ENCODE measurements at places on chromosomes 5 and 9.

- no peak for DNase-seq
Measured at GRCh38 chr9:126334721-126335621, 8.3 kb downstream of the MVB12B start.

- peak; percentile 61 for DNase-seq
Measured at GRCh38 chr9:136791516-136792276, 552 bp downstream of the TMEM141 start.

GRCh38 chr9:137180491-137180890 lies 7.9 kb downstream of the ANAPC2 start:
- no peak for DNase-seq

DNA sequence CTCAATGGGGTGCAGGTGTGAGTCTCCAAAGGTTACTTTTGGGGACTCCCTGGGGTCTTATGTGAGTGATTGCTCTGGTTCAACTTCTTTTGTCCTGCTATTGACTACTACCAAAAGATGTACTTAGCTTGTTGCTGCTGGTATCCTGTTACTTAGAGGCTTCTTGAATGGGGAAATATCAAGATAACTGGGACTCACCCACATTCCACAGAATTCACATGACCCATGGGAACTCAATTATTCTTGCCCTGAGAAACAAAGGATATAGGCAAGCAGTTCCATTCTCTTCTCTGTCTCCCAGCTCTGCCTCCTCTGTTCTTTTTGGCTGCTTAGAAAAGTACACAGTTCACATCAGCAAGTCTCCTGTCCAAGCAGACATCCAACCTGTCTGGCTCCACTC lies 105.9 kb downstream of the UNC13B start:
- DNase-seq: no peak

DNA sequence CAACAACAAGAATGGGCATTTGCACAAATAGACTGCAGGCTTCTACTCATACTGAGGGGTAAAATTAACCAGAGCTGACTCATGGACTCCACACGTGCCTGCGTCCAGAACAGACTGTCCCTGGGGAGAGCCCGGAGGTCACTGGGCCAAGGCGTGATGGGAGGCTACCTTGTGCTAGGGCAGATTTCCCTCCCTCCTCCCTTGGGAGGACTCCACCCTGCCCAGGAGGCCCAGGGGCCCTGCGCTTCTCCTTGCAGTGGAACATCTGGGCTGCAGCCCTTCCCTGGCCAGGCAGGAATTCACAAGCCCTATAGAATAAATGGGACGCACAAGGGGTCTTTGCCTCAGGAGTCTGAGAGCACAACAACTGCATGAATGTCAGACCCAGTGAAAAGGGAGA lies 35.6 kb downstream of the IRX2 start:
- DNase-seq: no peak

GRCh38 chr5:27592231-27592630 lies 553.8 kb upstream of the CDH9 start:
- DNase-seq: no peak

- DNase-seq: no peak
Measured at GRCh38 chr9:108860764-108861163, 1.3 kb upstream of the ACTL7A start.

- no peak for DNase-seq
Measured at GRCh38 chr5:5929291-5930020, 448.9 kb downstream of the MED10 start.

GRCh38 chr5:61637566-61637965 lies 305.5 kb downstream of the ZSWIM6 start:
- DNase-seq: no peak

DNA sequence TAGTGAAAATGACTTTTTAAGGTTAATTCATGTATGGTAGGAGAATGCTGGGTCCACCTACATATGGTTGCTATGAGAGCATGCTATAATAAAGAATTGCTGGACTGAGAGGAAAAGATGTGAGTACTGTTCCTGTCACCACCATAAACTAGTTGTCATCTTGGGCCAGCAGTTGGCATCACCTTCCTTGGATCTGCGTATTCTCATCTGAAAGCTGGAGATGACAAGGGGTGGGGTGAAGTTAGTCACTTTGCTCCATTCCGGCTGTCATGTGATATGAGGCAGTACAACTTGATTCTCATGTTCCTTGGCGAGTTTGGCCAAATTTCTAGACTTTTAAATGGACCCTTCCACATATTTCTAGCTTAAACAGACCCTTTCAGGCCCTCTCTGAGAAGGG lies 33.3 kb downstream of the PIP5K1B start:
- DNase-seq: no peak

DNA sequence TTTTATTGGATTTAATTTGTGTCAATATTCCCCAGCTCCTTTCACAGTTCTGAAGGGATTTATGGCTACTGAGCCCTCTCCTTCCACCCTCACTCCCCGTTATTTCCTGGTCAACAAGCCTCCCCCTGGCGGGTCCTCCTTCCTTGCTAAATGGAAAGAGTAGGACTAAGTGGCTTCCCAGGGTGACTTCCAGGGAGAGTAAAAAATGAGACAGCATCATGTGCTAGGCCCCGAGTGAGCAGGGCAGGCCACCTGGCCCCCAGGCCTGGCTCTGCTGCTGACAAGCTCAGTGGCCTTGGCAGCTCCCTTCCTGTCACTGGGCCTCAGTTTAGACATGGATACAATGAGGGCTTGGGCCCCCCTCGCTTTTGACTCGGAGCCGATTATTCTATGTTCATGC lies 201.3 kb downstream of the HSPA4 start:
- DNase-seq: no peak

DNA sequence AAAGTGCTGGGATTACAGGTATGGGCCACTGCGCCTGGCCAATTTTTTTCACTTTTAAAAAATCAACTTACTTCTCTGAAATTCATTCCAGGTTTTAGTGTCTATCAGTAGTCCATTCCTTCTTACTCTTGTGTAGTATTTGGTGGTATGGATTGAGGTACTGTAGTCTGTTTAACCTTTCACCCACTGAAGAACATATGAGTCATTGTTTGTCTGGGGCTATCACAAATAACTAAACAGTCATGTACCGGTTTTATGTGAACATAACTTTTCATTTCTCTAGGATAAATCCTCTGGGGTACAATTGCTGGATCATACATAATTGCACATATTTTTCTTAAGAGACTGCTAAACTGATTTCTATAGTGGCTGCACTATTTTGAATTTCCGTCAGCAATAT lies 1188.0 kb upstream of the CDH9 start:
- DNase-seq: no peak

DNA sequence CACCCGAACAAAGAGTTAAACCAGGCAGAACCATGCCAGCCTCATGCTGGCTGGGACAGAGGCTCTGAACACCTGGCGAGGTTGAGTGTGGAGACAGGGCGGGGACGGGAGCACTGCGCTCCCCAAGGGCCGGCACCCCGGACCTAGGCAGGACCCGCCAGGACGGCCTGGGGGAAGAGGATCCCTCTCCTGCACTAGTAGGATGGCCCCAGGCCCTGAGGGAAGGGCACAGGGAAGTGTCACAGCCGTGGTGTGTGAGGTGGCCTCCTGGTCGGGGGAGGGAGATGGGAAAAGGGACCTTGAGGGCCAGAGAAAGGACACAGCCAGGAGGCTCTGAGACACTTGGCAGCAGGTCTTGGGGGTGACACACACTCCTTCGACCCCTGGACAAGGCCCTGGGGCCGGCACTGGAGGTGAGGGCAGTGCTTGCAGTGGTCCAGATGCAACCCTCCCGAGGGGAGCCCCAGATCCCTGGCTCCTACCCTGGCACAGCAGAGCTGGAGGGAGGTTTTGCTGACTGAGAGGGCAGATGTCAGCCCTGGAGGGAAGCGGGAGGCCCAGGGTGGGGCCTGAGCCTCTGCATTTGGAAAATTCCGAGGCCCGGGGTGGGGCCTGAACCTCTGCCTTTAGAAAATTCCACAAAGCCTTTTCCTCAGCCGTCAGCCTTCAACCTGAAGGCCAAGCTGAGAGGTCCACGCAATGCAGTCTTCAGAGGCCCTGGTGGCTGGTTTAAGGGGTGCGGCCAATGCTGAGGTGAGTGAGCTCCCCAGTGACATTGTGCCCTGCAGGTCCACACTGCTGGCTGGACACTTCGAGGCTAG lies 24.8 kb upstream of the TERT start:
- no peak for DNase-seq

DNA sequence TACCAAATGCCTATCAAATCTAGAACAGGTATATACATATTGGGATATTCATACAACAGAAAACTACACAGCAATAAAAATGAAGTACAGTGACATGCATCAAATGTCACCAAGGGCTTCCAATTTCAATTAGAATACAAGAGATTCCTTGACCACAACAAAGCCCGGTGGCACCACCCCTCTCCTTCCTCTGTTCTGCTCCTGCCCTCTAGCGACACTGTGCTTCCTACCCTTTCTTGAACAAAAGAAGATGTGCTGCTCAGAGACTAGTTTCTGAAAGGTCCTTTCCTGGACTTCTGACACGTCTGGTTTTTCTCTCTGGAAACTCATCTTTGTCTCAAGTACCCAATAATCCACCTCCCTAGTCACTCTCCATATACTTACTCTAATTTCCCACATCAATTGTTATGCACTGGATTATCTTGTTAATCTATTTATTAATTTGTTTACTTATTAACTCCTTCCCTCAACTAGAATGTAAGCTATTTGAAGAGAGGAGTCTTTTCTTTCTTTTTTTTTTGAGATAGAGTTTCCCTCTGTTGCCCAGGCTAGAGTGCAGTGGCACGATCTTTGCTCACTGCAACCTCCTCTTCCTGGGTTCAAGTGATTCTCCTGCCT lies 70.4 kb upstream of the CTSV start:
- DNase-seq: no peak

GRCh38 chr9:27717991-27718390 lies 144.7 kb upstream of the C9orf72 start:
- DNase-seq: no peak

- DNase-seq: no peak
Measured at GRCh38 chr9:80366626-80367025, 794.9 kb downstream of the TLE4 start.

DNA sequence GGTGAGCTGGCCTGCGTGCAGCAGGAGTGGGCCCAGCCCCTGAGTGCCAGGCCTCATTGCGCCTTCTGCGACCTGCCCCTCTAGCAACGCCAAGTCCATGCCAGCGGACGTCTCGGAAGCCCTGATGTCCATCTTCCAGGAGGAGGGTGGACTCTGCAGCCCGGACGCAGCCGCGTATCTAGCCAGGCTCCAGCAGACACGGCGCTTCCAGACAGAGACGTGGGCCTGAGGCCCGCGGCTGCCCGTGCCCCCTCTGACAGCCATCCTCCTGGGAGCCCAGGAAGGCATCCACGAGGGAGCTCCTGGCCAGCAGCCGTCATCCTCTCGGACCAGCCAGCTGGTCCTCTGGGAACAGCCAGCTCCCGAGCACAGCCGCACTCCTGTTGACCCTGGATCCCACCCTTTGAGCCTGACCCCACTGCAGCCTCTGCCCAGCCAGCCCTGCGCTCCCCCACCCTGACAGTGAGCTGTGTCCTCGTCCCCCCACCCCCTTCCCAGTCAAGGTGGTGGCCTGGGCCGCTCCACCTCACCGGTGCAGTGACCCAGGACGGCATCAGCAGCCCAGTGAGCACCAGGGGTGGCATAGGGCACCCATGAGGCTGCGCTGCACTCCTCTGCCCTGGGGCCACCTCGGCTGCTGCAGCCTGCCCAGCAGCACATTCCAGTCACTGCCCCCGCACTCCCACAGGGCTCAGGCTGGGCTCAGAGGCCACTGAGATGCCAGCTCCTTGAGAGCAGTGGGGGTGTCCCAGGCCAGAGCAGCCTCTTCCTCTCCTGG lies 5.7 kb downstream of the RNF208 start:
- DNase-seq: no peak

DNA sequence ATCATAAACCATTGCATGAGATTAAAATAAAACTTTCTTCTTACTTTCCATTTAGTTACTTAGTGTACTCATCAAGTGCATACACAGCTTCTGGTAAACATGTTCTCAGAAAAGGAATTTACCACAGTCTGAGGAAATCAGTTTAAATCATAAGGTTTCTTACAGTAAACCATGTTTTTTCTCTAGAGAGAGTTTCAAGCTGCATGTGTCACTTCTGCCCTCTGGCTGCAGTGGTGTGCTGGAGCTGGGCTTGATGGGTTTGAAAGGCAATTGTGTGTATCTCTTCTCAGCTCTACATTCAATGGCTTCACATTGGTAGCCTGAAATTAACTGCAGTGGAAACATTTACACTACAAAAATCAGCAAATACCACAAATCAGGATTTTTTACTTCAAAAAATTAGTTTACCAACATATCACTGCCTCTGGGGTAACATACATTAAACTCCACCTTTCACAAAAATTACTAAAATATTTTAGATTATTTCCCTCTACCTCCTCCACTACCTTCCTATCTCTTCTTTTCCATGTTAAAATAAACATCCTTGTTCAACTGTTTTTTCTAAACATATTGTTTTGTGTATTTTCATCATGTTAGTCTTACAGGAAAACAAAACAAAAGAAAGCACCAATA lies 414.3 kb downstream of the ANXA1 start:
- DNase-seq: no peak

DNA sequence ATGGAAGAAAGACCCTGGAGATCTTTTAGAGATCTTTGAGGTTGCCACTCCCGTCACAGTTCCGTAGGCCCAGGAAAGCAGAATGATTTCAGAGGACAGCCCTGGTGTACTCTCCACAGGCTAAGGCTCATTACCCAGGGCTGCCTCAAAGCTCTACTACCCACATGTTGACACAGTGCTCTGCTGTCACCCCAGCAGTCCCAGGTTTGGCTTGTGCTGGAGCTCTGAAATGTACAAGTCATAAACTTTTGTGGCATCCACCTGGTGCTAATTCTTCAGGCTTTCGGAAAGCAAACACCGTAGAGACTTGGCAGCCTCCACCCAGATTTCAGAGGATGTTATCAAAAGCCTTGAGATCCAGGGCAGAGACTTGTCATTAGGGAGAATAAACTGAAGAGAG lies 136.5 kb downstream of the MTRR start:
- no peak for DNase-seq

DNA sequence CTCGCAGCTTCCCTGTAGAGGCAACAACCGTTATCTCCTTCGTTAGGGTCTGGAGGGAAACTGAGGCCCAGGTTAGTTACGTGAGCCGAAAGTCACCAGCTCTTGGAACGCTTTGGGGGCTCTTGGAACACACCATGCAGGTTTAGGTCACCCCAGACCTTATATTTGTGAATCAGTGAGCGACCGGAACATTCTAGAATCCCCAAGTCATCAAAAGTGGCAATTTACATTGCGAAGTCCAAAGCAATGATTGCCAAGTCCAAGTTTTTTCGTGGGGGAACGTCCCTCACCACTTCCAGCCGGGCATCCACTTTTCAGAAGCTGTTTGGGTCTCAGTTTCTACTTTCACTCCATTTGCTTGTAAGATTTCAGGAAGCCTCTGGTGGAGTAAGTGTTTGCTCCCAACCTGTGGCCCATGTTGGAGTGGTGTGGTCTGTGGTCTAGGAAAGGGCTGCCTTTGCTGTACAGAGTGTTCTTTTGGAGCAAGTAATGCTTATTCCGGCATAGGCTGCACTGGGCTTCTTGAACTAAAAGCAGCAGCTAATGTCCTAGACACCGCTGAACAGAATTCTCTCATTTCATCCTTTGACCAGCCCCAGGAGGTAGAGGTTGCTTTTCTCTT lies 32.8 kb upstream of the SPRY4 start:
- no peak for DNase-seq

DNA sequence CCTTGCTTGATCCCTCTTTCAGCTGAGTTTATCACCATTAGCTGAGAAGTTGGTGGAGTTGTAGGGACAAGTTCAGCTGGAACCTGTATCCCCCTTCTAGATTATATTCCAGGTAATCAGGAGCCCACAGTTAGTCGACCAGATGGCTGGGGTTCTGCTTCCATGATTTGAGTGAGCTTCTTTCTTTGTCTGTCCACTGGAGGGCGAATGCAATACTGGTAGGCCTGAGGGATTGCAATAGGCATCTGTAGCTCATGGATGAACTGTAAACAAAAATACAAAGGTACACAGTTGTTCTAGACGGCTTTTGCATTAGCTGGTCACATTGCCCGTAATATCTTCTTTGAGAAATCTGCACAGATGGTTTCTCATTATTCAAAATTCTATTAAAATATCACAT lies 88.9 kb downstream of the PCSK5 start:
- DNase-seq: no peak
